Neuronal stem cell (in vitro differentiated cells): ENCODE measurements at places on chromosomes 1 and 21.

DNA sequence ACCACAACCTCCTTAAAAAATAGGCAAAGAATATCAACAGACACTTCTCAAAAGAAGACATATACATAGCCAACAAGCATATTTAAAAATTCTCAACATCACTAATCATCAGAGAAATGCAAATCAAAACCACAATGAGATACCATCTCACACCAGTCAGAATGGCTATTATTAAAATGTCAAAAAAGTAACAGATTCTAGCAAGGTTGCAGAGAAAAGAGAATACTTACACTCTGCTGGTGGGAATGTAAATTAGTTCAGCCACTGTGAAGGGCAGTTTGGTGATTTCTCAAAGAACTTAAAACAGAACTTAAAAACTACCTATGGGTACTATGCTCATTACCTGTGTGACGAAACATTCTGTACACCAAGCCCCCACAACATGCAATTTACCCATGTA lies 20.7 kb downstream of the CD1B start:
- DNase-seq: no peak

GRCh38 chr1:43056981-43057391 lies 98.3 kb upstream of the SLC2A1 start:
- DNase-seq: no peak

DNA sequence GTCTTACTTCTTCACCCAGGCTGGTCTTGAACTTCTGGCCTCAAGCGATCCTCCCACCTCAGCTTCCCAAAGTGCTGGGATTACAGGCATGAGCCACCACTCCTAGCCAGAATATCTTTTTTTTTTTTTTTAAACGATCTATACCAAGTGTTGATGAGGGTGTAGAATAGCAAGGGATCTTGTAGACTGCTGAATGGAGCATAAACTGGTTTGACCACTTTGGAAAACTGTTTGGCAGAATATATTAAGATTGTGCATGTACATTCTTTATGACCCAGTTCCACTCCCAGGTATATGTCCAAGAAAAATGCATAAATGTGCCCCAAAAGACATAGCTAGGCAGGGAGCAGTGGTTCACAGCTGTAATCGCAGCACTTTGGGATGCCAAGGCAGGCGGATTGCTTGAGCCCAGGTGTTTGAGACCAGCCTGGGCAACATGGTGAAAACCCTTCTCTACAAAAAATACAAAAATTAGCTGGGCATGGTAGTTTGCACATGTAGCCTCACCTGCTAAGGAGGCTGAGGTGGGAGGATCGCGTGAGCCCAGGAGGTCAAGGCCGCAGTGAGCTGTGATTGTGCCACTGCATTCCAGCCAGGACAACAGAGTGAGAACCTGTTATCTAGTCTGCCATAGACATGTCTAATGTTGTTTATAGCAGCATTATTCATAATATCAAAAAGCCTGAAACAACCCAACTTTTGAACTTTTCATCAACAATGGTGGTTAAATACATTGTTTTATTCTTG lies 184.0 kb downstream of the VPS13D start:
- DNase-seq: no peak

DNA sequence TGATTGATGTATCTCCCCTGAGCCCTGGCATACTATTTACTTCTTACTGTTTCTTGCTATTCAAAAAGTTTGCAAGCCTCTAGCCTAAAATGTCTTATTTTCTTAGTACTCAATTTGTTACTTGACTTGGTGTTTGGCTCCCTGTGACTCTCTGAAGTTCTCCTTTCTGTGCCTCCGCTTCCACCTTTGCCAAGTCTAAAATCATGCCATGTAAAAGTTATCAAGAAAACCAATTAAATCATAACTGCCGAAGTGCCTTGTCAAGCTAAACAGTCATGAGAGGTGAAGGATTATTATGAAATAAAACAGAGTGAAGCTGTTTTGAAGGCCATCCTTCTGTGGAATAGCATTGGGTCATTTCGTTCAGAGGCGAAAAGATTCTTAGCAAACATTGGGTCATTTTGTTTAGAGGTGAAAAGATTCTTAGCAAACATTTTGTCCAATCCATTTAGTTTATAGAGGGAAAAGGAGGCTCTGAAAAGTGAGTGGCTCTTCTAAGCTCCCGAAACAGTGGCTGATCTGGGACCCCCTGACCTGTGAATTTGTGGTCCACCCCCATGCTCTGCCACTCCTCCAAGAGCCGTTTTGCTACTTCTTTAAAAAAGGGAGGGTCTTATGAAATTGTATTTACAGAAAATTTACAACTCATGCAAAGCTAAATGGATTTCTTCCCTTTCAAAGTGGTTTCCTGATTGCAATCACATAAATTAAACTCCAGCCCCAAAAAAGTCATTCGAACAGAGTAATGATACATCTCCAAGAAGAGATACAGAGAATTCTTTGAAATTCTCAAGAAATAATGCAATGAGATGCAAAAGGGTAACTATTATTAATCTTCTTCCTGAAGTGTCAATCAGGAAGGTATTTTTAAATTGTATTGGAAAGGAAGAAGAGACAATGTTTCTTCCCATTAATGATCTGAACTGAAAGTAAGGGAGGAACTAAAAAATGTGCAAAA lies 141.4 kb downstream of the RUNX1 start:
- no peak for DNase-seq

DNA sequence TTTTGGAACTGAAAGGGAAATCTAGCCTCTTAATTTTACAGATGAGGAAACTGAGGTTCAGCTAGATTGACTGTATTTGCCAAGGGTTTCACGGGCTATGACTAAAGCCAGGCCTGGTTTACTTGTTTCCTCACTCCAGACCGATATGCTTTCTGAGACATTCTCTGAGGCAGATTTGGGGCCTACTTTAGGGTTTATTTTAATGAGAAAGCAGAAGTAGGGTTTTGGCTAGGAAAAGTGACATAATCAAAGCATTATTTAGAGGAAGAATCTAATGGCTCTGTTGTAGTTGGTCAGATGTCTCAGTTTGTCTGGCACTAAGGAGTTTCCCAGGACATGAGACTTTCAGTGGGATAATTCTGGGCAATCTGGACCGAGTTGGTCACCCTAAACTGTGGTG lies 1.5 kb upstream of the RPTN start:
- no peak for DNase-seq

GRCh38 chr1:85276978-85277639 lies 677 bp upstream of the BCL10 start:
- no peak for DNase-seq

GRCh38 chr1:188061881-188062280 lies 1233.1 kb downstream of the PLA2G4A start:
- DNase-seq: no peak

DNA sequence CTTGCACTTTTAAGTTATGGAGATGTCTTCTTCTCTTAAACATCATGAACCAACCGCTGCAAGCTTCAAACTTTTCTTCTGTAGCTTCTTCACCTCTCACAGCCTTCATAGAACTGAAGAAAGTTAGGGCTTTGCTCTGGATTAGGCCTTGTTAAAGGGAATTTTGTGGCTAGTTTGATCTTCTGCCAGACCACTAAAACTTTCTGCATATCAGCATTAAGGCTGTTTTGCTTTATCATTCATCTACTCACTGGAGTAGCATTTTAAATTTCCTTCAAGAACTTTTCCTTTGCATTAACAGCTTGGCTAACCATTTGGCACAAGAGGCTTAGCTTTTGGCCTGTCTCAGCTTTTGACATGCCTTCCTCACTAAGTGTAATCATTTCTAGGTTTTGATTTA lies 43.0 kb upstream of the RGL1 start:
- no peak for DNase-seq

GRCh38 chr1:155038602-155039307 lies 5.1 kb downstream of the DCST1 start:
- DNase-seq: no peak

- no peak for DNase-seq
These were observed 65.7 kb upstream of the NHLH2 start for GRCh38 chr1:115906627-115907026.

DNA sequence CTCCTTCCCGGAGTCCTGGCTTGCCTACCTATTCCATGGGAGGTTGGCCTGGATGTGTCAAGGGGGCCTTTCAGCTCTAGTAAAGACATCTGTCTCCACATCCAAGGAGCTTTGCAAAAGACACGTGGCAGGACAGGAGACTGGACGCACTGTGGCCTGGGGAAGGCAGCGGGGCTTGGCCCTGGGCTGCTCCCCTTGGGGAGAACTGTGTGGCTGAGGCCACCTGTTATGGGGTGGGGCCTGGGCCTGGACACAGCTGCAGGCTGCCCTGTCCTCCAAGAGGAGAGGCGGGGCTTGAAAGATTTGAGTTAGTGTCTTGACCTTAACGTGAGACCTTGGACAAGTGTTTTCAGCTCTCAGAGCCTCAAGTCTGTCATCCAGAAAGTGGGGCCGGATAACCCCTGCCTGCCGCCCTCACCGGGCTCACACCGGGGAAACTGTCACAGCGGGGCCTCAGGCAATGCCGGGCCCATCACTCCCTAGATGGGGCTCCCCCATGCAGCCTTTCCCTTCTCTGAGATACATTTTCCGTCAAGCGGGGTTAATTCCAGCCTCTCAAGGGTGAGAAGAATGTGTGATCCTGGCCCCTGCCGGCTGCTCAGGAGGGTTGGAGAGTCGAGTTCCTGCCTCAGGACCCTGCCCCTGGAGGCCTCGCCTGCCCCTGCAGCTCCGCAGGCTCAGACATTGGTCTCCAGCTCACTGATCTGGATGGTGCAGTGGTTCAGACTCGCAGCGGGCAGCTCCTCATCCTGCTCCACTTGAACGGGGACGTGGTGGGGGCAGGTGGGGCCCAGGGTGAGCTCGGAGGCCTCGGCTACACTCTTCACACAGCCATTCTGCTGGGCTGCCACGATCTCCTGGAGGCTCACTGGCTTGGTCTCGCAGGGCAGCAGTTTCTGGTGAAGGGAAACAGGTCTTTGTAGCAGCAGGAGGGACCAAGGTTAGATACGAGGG lies 25.6 kb downstream of the PODN start:
- no peak for DNase-seq

DNA sequence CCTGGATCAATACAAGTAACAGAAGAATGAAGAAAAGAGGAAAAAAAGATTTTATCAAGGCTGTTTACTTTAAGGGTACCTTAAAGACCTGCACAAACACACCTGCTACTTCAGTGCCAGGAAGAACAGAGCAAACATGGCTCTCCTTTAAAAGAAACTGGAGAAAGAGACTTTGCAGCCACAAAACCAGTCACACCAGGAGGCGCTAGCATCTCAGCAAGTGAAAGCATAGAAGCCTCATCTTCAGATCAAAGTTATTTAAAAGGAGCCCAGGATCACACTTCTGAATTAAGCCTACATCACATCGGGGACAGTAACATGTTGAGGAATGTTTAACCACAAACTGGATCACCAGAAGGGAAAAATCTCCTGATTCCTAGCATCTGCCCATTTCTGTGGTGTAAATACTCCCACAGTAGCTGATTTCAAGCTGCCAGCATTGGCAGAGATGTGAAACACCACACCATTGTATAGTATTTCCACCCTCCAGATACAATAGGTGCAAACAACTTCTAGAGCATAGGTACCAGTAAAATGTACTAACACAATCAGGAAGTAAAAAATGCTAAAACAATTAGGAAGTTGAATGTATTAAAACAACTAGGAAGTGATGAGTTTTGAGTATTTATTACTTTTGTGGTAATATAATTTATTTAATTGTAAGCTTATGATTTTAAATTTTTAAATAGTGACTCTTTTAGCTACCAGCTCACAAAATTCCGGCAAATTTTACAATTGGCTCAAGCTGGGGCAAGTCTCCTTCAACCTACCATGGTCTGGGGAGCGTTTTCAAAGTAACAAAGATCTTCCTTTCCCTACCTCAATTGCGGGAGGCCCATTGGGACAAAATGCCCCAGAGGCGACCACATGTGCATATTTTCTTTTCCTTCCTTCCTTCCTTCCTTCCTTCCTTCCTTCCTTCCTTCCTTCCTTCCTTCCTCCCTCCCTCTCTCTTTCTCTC lies 105.3 kb upstream of the CLDN14 start:
- DNase-seq: no peak

- DNase-seq: no peak
These were observed 124.4 kb upstream of the PLPPR4 start for GRCh38 chr1:99139876-99140275.

- DNase-seq: no peak
These were observed 318.9 kb downstream of the AJAP1 start for GRCh38 chr1:4973341-4973740.

DNA sequence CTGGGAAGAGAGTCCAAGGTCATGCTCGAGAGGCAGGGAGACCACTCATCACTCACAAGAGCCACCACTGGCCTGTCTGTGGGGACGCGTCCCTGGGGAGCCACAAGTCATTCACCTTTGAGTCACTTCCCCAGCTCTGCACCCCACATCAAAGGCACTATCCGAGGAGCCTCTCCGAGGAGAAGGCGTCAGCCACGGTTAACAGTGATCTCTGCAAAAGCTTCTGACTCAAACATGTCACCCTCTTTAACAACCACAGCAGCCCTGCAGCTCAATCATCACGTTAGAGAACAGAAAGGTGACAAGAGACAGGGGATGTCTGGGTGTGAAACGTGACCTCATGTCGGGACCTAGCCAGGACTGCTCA lies 9.0 kb downstream of the LRRC47 start:
- no peak for DNase-seq

DNA sequence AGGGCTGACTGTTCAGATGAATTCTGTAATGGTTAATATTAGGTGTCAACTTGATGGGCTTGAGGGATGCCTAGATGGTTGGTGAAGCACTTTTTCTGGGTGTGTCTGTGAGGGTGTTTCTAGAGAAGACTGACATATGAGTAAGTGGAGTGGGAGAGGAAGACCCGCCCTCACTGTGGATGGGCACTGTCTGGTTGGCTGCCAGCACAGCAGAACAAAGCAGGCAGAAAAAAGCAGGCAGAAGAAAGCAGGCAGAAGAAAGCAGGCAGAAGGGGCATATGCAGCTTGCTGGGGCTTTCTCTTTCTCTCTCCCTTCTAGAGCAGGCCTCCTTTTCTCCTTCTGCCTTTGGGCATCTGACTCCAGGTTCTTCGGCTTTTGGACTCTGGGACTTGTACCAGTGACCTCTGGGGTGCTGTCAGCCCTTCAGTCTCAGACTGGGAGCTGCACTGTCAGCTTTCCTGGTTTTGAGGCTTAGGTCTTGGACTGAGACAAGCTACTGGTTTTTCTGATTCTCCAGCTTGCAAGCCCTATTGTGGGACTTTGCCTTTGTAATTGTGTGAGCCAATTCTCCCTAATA lies 42.9 kb upstream of the CD2 start:
- no peak for DNase-seq

GRCh38 chr1:12038356-12039163 lies 19.3 kb downstream of the MIIP start:
- no peak for DNase-seq

DNA sequence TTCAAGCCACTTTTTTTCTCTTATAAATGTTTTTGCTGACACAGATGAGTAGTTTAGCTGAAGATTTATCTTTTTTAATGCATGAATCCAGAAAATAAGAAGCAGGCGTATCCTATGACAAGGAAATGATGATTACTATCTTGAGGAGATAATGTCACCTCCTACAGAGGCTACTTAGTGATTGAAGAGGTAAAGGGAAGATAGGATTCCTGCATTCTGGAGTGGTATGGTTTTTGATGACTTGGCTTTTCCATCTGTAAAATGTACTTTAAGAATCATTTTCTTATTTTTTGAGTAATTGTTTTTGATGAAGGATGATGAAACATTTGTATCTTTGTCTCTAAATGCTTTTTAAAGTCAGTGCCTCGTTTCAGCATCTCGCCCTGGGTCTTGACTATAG lies 122.9 kb downstream of the SPATA46 start:
- no peak for DNase-seq
